ENCODE measurements at places on chromosomes 16 and 17.

GRCh38 chr17:50361561-50362480 is 11.2 kb downstream of the MRPL27 start:
- peak; percentile 30 for DNase-seq

DNA sequence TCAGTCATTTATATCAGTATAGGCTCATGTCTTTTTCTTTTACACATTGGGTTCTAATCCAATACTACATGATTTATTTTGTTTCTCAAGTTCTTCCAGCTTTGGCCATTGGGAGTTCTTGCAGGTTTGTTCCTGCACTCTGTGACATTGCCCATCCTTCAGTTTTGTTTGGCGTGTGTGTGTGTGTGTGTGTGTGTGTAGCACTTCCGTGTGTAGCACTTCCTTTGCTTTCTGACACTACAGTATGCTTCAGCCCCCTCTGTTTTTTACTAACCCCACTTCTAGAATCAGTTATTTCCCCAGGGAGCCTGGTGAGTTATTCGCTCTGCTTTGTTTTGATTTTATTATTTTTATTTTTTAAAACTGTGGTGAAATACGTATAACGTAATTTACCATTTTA is 75.6 kb upstream of the LGALS9 start:
- no peak for DNase-seq

- DNase-seq, result no peak
These were observed 26.0 kb upstream of the ADCY9 start for GRCh38 chr16:4142268-4142667.

GRCh38 chr17:28159924-28160323 is 117.4 kb downstream of the NLK start:
- DNase-seq, result no peak

- no peak for DNase-seq
These were observed 6.4 kb downstream of the TP53I13 start for GRCh38 chr17:29574732-29575510.

- no peak for DNase-seq
These were observed 217.0 kb downstream of the ZNF423 start for GRCh38 chr16:49638673-49639610.

DNA sequence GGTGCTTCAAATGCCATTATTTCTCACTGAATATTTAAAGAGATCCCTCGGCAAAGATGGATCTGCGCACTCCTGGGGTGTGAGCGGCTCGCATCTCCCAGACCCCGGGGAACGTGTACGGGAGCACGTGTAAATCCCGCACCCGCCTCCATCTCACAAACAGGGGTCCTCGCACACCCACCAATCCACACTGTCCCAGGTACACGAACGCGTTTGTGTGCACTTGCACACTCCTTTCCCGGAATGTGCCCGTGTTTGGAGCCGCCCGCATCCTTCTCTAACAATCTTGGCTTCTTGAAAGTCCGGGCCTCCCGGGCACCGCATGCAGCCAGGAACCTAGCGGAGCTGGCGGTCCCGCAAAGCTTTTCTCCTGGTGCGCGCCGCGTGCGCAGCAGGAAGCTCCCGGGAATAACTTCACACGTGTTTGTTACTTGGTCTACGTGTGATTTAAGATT is 2.5 kb upstream of the SALL1 start:
- DNase-seq, result no peak

GRCh38 chr16:87961623-87962022 is 10.4 kb downstream of the BANP start:
- DNase-seq, result no peak

DNA sequence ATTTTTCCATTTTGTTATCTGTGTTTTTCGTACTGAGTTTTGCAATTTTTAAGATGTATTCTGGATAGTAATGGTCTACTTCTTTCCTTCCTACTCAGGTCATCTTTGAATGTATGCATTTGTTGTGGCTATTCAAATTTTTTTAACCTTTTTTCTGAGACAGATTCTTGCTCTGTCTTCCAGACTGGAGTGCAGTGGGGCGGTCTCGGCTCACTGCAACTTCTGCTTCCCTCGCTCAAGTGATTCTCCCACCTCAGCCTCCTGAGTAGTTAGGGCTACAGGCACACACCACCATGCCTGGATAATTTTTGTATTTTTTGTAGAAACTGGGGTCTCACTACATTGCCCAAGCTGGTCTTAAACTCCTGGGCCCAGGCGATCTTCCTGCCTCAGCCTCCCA is 33.6 kb downstream of the VPS35L start:
- no peak for DNase-seq

DNA sequence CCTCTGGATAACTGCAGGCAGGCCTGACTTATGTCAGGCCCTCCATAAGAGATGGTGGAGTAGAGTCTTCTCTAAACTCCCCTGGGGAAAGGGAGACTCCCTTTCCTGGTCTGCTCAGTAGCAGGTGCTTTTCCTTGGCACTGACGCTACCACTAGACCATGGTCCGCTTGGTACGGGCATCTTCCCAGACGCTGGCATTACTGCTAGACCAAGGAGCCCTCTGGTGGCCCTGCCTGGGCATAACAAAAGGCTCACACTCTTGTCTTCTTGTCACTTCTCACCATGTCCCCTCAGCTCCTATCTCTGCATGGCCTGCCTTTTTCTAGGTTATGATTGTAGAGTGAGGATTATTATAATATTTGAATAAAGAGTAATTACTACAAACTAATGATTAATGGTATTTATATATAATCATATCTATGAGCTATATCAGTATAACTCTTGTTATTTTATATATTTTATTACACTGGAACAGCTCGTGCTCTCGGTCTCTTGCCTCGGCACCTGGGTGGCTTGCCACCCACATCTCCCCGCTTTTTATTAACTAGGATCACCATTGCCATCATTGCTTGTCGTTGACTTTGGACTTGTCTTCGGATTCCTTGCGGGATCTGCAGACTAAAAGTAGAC is 59.8 kb upstream of the ARL4D start:
- peak; percentile 46 for DNase-seq

GRCh38 chr16:28300327-28300726 is 8.0 kb downstream of the SBK1 start:
- no peak for DNase-seq

DNA sequence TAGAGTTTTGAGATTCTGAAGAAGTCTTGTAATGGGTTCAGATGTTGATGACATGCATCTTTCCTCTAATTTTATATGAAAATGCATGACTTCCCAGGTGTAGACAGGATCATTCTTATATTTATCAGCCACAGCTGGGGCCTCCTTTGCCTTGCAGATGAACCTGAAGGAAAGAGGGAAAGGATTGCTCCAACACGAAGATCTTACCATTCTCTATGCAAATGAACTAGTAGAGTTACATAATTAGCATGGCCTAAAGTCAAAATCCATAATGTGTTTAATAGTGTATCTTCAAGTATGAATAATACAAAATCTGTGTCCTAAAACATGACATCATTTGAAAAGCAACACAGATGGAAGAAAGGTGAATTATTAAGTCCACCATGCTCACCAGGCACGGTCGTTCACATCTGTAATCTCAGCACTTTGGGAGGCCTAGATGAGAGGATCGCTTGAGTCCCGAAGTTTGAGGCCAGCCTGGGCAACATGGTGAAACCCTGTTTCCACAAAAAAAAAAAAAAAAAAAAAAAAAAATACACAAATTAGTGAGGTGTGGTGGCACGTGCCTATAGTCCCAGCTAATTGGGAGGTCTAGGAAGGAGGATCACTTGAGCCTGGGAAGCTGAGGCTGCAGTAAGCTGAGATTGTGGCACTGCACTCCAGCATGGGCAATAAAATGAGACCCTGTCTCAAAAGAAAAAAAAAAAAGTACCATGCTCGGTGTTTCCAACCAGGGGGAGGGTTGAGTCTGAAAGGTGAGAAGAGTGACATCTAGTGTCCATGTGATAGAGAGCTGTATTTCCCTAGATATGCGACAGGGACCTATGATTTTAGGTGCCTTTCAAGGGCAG is 6.3 kb downstream of the VWA3A start:
- no peak for DNase-seq

GRCh38 chr17:1036171-1036844 is 39.4 kb downstream of the TIMM22 start:
- no peak for DNase-seq

DNA sequence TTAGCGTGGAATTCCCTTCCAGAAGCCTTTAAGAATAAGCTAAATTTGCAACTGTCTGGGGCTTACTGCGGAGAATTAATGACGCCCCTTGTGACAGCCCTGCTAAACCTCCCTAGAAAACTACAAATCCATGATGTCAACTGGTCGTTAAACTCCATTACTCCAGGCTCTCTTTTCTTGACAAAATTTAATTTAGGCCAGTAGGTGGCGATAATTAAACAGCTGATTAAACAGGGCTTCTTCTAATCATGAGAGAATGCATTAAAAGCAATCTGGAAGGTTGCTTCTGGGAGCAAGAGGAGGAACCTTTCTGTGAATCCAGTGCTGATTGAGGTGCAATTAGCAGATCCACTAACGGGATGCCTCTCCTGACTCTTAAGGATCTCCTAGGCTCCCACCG is 8.1 kb upstream of the NLRP1 start:
- no peak for DNase-seq

GRCh38 chr17:57572062-57572461 is 173.0 kb downstream of the CCDC182 start:
- DNase-seq, result no peak

- peak; percentile 42 for DNase-seq
These were observed 480 bp upstream of the PROCA1 start for GRCh38 chr17:28712032-28712704.

DNA sequence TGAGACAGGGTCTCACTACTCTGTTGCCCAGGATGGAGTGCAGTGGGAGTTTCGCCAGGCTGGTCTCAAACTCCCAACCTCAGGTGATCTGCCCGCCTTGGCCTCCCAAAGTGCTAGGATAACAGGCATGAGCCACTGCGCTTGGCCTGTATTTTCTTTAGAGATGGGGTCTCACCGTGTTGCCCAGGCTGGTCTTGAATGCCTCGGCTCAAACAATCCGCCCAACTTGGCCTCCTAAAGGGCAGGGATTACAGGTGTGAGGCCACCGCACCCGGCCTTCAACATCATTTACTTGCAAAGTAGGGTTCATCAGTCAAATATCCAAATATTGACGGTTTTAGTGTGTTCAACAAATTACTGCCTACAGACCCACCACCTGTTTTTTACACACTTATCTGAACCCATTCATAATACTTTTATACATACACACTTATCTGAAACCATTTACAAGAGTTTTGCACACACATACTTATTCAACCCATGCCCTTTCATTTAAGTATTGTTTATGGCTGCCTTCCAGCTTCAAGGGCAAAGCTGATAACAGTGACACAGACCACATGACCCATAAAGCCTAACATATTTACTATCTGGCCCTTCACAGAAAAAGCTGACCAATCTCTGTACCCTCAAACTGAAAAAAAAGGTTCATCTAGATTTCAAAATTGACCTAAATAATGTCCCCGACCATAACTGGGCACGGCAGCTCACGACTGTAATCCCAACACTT is 11.9 kb downstream of the TMEM170A start:
- DNase-seq, result no peak

DNA sequence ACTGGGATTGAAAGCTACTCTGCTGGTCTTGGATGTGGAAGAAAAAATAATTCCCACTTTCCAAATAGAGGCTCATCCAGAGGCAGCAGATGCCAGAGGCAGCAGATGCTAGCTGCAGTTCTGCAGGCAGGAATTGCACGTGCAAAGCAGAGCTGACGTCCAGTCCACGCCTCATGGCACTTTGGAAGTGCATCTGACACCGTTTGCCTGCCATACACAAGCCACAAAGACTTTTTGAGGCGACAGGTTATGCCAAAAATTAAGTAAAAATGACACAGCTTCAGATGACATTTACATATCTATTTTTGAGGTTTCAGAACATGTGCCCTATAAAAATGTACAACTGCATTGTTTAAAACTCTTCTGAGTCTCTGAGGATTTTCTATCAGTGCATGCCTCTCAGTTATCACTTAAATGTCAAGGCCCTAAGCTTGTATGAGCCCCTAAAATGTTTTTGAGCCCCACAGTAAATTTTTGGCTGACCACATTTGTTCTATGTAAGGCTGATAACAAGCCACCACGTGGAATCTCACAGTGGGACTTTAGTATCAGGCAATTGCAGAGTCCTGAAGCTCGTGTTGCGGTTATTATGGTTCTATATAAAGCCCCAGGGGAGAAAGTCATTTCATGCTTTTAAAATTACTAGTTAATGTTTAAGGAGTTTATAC is 239.2 kb downstream of the PRKCA start:
- DNase-seq, result no peak

- DNase-seq, result no peak
These were observed 50.8 kb downstream of the TBC1D16 start for GRCh38 chr17:79984877-79985276.

- no peak for DNase-seq
These were observed 4.0 kb downstream of the WNK4 start for GRCh38 chr17:42784409-42784808.

GRCh38 chr16:78237841-78238240 is 138.4 kb downstream of the WWOX start:
- no peak for DNase-seq

GRCh38 chr16:81719993-81720392 is 59.1 kb upstream of the PLCG2 start:
- DNase-seq, result no peak

- no peak for DNase-seq
These were observed 1.8 kb downstream of the MAP3K14 start for GRCh38 chr17:45314741-45315647.

DNA sequence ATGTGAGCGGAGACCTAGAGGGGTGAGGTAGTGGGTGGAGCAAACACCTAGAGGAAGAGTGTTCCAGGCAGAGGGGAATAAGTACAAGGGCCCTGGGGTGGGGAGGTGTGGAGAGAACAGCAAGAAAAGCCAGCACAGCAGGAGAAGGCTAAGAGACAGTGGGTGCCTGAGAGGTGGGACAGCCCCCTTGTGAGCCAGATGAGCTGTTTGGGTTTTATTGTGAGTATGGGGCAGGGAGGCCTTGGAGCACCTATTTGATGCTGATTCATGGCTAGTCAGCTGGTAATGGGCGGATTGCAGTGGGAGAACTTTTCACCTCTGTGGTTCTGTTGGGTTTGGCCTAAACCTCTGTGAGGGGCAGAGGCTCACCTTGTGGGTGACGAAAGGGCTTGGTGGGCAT is 68.4 kb downstream of the ABCC1 start:
- DNase-seq, result no peak

GRCh38 chr17:43723697-43724359 is 34.8 kb downstream of the SOST start:
- no peak for DNase-seq

GRCh38 chr17:17345294-17345597 is 42.1 kb downstream of the NT5M start:
- no peak for DNase-seq

DNA sequence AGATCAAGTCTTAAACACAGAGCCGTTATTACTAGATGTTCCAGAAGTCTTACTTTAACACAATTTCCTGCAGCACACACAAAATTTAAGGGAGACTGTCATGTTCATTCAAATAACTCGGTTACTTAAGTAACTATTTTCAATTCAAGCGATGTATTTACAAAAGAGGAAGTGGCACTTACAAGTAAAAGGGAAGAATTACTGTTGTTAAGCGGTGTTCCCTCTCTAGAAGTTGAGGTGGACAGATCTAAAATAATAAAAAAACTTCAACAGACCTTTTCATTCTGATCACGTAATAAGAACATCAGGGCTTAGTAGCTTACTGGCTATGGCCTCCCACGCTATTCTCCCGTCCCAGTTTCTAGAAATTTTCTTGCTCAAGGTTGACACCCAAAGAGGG is 26.2 kb upstream of the TXNDC11 start:
- DNase-seq, result no peak
